ENCODE measurements at places on chromosomes 3 and 15. TPM values are rescaled to one million over a fixed set of nuclear protein-coding genes. Genes with fewer than 3 reads are reported as not detected.

Gene GOLGA6A
- total RNA-seq, result 0.13 TPM

DNA sequence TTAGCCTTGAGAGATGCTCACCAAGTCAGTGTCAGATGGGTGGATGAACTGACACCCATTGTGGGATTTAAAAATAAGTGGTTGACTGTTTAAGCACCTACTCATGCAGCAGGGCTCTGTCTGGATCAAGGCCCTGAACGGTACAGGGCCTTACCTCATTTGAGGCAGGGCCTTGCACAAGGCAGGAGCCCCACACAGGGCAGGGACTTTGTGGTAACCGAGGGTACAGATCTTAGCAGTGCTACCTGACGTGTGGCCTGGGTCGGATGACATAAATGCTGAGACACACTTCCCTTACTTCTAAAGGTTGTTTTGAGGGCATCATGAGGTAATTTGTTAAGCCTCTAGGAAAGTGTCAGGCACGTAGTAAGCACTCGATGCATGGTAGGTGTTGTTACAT lies 59.5 kb upstream of the PLXNA1 start:
- no peak for DNase-seq

GRCh38 chr15:58396181-58396580 lies 35.6 kb upstream of the LIPC start:
- DNase-seq, result no peak

GRCh38 chr3:136396916-136397315 lies 146.8 kb downstream of the PCCB start:
- no peak for DNase-seq

GRCh38 chr3:57298041-57298440 lies 5.6 kb upstream of the ASB14 start:
- DNase-seq, result no peak

All from OCI-LY7 (cell line).